Metanephros (tissue), 2 donors: ENCODE measurements at places on chromosomes 1 and 21. TPM values are rescaled to one million over a fixed set of nuclear protein-coding genes. Genes with fewer than 3 reads are reported as not detected.

The CHI3L1 gene
- 10.3 TPM for total RNA-seq

The ACTA1 gene
- 980 TPM for total RNA-seq

The SLAMF1 gene
- total RNA-seq, result 0.64 TPM

The FAM72C gene
- 1.1 TPM for total RNA-seq

The ANGPTL3 gene
- total RNA-seq, result 1.2 TPM

The RAB3B gene
- 3.7 TPM for total RNA-seq

The AMY2B gene
- total RNA-seq, result 30.7 TPM

The ZNF496 gene
- 61.6 TPM for total RNA-seq

The DPT gene
- 11.4 TPM for total RNA-seq

The BEND5 gene
- total RNA-seq, result 12.0 TPM

The GUCA2B gene
- total RNA-seq, result not detected

The SELENON gene
- 55.4 TPM for total RNA-seq

The LPAR3 gene
- total RNA-seq, result 2.0 TPM

The OVAAL gene
- total RNA-seq, result not detected

The C1QA gene
- total RNA-seq, result 51.6 TPM

The SHISA4 gene
- total RNA-seq, result 28.4 TPM

The KLF17 gene
- not detected for total RNA-seq

The C1orf210 gene
- total RNA-seq, result 12.9 TPM

The DDR2 gene
- total RNA-seq, result 42.5 TPM

The PDPN gene
- 9.1 TPM for total RNA-seq

The CATSPERE gene
- total RNA-seq, result 1.9 TPM

The SLC19A1 gene
- total RNA-seq, result 12.0 TPM

The UMODL1 gene
- not detected for total RNA-seq
